M059J (cell line): ENCODE measurements at places on chromosomes 2 and 18. TPM values are rescaled to one million over a fixed set of nuclear protein-coding genes. Genes with fewer than 3 reads are reported as not detected.

DNA sequence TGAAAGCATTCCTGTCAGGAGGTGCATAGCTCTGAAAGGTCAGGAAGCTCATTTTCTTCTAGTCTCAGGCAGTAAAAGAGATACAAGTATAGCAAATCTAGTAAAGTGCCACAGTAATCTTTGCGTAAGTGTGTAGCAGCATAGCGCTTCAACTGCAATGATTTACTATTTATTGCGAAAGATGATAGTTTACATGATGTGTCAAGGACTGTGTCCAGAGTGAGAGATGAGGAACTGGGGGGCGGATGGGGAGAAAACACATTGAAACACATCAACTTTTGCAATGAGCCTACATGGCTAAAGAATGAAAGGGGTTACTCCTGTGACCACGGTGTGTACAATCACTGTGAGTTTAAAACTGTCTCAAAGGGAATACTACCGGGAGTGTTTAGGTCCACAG, 644.4 kb downstream of the GALR1 start:
- DNase-seq = no peak

DNA sequence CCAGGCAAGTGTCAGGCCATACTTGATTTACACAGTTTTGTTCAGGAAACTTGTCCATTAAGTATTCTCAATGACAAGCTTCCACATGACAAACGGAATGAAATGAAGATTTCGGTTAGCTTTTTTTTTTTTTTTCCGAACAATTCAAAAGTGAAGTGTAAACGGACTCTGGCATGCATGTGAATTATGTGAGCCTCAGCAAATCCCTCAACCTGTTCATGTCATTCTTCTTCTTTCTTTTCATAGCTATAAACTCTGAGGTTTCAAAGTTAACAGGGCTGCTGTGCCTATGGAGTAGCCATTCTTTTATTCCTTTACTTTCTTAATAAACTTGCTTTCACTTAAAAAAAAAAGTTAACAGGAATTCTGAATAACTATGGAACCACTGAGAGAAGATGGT, 110.3 kb downstream of the NOL10 start:
- DNase-seq = no peak

GRCh38 chr2:10903861-10904210, 7.9 kb upstream of the KCNF1 start:
- no peak for DNase-seq

TNFRSF11A gene
- 1.3 and 3.8 TPM in 2 replicates for total RNA-seq

MOCOS gene
- total RNA-seq = 3.2 and 10.2 TPM in 2 replicates

DNA sequence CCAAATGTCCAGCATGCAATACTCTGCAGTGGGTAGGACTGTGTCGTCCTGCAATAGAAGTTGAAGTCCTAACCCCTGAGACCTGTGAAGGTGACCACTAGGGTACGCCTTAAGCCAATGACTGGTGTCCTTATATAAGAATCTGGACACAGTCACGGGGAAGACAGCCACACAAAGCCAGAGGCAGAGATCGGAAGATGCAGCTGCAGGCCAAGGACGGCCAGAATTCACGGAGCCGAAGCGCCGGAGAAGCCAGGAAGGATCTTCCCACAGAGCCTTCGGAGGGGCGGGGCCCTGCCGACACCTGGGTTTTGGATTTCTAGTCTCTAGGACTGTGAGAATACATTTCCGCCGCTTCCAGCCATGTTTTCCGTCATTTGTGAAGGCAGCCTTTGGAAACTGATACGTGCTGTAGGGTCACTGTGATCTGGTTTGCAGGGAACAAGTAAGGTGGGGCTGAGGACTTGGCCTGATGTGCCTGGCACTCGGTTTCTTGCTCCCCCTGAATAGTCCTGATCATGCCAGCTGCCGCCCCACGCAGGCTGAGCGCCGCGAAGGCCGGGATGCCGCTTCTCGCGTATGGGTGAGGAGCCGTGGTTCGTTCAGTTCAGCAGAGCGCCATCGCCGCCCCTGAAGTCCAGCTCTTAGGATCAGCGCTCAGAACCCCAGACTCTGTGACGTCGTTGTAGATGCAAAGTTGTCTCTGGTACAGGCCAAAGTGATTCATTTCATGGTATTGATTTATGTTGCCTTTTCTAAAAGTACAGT, 38.7 kb downstream of the PTGR3 start:
- no peak for DNase-seq

- no peak for DNase-seq
Observed at GRCh38 chr2:159759577-159759976, 38.4 kb downstream of the CD302 start.

SPRED2 gene
- 5.1 and 11.6 TPM in 2 replicates for total RNA-seq

GRCh38 chr18:46290440-46291020, 186.3 kb downstream of the HAUS1 start:
- DNase-seq = no peak

DNA sequence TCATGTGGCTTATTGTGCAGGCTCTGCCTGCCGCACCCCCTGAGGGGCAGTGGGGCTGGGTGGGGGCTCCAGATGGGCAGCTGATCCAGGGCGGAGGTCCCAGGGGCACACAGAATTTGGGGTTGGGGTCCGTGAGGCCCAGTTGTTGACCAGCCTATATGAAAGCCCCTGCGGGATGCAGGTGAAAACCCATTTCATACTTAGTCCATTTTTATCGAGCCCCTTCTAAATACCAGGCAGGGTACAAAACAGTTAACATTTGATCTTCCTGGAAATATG, 30.6 kb downstream of the MYO7B start:
- no peak for DNase-seq

GRCh38 chr2:155203178-155203577, 504.7 kb downstream of the KCNJ3 start:
- no peak for DNase-seq

DNA sequence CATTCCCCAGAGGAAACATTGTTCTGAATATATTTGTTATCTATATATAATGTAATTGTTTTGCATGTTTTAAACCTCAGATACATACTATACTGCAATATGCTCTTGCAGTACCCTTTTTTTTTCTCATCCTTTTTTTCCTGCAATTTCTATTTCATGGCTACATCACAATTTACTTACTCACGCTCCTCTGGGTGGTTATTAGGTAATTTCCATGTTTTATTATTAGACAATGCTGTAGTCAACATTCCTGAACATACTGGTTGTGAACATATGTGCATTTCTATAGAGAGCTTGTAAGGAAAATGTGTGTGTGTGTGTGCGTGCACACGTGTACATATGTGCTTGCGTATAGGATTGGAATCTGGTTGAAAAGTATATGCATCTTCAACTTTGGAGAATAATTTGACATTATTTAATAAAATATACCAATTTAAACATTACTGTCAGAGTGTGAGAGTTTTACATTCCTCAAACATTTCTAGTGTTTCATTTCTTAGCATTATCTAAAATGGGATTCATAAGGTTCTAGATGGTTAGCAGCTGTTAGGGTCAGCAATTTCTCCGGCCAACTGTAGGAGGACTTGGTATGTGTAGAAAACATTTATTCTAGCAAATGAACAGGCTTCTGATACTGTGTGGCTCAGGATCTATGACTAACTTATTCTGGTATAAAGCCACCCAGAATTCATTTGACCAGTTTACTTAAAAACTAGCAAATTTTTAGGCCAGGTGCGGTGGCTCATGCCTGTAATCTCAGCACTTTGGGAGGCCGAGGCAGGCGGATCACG, 22.4 kb downstream of the NCOA1 start:
- no peak for DNase-seq

DNA sequence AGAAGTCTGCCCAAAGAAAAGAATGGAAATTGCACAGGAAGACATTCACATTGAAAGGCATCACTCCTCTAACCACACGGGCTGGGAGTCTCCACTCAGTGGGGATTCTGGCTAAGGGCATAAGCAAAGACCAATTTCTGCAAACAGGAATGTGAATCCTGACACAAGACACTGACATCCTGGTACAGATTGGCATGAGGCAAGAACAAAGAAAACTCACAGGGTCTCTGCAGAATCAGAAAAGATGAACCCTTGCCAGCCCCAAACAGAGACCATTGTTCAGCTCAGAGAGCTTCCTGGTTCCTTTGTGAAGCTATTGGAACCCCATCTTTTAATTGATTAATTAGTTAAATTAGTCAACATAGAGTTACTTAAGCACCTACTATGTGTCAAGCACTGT, 82.3 kb downstream of the UPP2 start:
- no peak for DNase-seq

GRCh38 chr2:42725657-42726056, 38.3 kb downstream of the OXER1 start:
- DNase-seq = no peak

HNRNPLL gene
- total RNA-seq = 30.7 and 42.8 TPM in 2 replicates

GRCh38 chr18:68034296-68034695, 517.8 kb upstream of the DSEL start:
- no peak for DNase-seq

DNA sequence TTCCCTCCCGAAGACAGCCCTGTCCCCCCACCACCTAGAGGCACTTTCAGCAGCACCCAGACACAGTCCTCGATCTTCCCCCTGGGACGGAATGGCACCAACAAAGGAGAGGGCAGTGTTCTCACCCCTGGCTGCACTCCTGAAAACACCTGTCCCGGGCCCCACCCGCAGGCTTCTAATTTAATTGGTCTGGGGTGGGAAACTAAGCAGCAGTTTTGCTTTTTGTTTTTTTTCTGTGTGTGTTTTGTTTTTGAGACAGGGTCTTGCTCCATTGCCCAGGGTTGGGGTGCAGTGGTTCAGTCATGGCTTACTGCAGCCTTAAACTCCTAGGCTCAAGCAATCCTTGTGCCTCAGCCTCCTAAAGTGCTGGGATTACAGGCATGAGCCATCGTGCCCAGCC, 38.4 kb upstream of the REL start:
- no peak for DNase-seq

LYG2 gene
- total RNA-seq = 0.84 TPM in 1 of 2 replicates, not detected in the other

- DNase-seq = peak; percentile 87
Observed at GRCh38 chr18:44823782-44824181, 143.1 kb downstream of the SETBP1 start.

DNA sequence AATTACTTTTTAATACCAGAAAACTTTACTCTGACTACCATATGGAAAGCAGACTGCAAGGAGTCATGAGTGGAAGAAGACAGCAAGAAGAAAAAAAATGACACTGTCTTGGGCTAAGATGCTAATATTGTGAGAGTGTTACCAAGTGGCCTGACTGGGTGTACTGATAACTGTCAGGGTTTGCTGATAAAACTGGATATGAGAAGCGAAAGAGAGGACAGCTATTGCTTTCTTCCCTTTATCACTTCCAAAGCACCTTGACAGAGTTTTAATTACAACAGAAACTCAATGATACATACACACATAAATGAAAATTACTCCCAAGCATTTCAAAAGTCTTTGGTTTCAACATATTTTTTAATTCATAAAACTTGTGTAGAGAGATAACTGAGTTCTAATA, 368.5 kb downstream of the ZEB2 start:
- DNase-seq = no peak

- DNase-seq = no peak
Observed at GRCh38 chr2:225017098-225017685, 25.1 kb downstream of the DOCK10 start.

CBLN2 gene
- not detected in 2 replicates for total RNA-seq

ATOH8 gene
- 21.4 and 43.0 TPM in 2 replicates for total RNA-seq

KIF3C gene
- 6.3 and 11.1 TPM in 2 replicates for total RNA-seq

- DNase-seq = no peak
Observed at GRCh38 chr2:237894396-237894979, 35.1 kb downstream of the RAMP1 start.

PDE1A gene
- total RNA-seq = 3.7 and 4.8 TPM in 2 replicates

FAP gene
- total RNA-seq = 22.8 and 31.9 TPM in 2 replicates

GRCh38 chr2:237967463-237967951, 693 bp downstream of the UBE2F start:
- DNase-seq = peak; percentile 15

- peak; percentile 29 for DNase-seq
Observed at GRCh38 chr18:54675076-54675475, 84.0 kb downstream of the DYNAP start.

DNA sequence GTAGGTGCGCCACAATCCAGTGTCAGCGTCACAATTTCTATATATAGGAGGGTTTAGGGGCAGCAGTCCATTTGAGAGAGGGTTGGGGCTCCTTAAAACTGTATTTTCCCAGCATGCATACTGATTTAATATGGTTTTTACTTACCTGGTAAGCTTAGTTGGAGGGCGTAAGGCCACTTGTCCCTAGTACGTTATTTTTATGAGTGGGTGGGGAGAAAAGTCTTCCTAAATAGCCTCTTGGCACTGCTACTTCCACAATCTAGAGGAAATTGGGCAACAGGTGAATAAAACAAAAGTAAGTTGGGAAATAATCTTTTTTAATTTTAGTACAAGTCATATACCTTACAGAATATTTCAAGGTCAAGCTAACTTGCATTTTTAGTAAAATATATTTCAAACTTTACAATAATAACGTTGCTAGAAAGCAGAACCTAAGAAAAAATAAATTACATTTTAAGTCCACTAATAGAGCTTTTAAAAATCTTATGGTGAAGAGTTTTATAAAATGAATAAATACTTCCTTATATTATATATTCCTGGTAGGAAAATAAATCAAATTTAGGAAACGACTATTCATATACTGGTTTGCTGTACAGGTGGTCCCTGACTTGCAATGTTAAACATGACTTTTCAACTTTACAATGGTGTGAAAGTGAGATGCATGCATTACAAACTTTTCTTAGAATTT, 20.9 kb downstream of the DHRS9 start:
- no peak for DNase-seq

CD8B2 gene
- total RNA-seq = 0.10 TPM in 1 of 2 replicates, not detected in the other

SERPINB12 gene
- total RNA-seq = not detected in 2 replicates

GRCh38 chr18:8247700-8248099, 361.5 kb upstream of the RAB12 start:
- no peak for DNase-seq

DNA sequence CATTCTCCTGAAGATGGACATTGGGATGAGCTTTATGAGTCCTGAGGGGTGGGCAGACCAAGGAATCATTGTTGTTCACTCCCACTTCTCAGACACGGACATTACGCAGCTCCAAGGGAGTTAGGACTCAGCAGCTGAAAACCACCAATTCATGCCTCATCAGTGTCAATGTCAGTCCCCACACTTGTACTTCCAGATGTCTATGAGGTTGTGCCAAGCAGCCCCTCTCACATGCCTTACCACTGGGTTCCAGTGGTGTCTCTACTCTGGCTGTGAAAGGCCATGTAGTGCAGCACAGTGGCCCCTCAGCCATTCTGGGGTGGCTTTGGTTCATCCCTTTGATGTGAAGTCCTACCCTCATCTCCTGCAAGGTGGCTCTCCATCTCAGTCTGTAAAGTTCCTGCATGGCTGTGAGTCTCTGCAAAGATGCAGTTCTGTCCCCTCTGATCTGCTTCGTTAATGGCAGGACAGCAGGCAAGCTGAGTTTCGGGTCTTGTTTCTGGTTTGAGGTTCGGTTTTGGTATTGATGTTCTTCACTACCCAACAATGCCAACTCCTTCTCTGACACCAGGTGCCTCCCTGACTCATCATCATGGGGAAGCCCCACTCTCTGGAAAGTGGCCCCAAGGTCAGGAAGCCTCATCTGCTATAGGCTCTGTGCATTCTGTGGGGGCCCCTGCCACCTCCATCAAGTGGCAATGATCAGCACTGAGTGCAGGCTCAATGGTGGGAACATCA, 14.0 kb upstream of the COL6A3 start:
- no peak for DNase-seq
